Stimulated activated CD4-positive, alpha-beta T cell treated with anti-CD3 and anti-CD28 coated beads, Interleukin-15, amount 100 ng/mL, for 1 hour (primary cell): ENCODE measurements at places on chromosomes 7 and 10.
A peak's percentile ranks its signal among the peaks of the same experiment; 100 is the strongest.

DNA sequence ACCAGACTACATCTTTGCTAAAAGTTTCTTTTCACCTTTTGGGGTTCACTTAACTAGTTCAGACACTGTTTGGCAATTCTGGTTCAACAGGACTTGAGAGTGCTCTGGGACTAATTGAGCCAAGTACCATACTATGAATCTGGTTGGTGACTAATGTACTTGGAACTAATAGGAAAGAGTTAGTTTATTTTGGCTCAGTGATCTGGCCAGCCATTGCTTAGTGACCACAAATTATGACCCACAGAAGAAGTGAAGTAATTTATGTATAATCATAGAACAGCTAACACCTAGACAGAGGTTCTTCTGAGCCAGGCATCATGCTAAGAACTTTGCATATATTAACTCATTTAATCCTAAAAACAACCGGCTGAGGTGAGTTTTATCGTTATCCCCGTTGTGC lies 126.5 kb upstream of the JCAD start:
- DNase-seq, result no peak

GRCh38 chr10:29319205-29319781 lies 30.4 kb downstream of the LYZL1 start:
- DNase-seq, result no peak

- no peak for DNase-seq
These were observed 109.4 kb downstream of the PPP1R17 start for GRCh38 chr7:31796375-31796774.

- DNase-seq, result peak; percentile 62
These were observed 45.2 kb upstream of the TMEM213 start for GRCh38 chr7:138752518-138753149.

GRCh38 chr10:49277973-49278372 lies 21.0 kb upstream of the C10orf71 start:
- no peak for DNase-seq

GRCh38 chr10:105063796-105064195 lies 422.7 kb downstream of the SORCS3 start:
- DNase-seq, result no peak

- no peak for DNase-seq
These were observed 32.1 kb downstream of the GPR158 start for GRCh38 chr10:25206693-25207414.

DNA sequence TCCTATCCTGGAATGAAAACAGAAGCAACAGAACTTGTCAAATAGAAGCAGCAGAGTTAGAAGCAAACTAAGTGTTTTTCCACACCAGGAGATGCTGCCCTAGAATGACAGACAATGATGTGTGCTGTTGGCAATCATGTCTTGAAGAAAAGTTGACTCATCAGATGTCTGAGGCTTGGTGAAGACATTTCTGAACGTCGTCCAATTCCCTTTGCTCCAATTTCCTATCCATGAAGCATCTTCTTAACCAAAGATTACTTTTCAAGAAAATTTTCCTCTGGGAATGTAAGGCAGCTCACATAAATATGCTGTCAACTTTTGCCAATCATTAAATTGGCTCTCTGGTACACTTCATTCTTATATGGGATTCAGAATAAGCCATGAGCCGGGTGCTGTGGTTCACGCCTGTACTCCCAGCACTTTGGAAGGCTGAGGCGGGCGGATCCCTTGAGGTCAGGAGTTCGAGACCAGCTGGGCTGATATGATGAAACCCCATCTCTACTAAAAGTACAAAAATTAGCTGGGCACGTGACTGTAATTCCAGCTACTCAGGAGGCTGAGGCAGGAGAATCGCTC lies 34.6 kb downstream of the MALSU1 start:
- DNase-seq, result no peak

DNA sequence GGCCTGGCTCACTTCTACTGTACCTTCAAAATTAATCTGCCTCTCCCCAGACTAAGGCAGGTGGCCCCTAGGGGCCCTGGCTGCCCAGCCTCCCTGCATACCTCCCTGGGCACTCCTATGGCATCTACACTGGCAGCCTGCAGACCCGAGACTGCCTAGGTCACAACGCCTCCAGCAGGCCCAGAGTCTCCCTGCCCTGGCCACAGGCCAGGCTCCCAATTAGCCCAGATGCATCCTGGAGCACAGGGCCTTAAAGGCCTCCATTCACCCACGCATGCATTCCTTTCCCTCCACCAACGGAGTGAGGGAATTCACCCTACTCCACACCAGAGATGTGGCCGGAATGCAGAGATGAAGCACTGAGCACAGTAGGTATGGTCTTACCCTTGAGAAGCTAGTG lies 1.9 kb downstream of the CHAT start:
- DNase-seq, result no peak
